ENCODE measurements at places on chromosomes 4 and X.

DNA sequence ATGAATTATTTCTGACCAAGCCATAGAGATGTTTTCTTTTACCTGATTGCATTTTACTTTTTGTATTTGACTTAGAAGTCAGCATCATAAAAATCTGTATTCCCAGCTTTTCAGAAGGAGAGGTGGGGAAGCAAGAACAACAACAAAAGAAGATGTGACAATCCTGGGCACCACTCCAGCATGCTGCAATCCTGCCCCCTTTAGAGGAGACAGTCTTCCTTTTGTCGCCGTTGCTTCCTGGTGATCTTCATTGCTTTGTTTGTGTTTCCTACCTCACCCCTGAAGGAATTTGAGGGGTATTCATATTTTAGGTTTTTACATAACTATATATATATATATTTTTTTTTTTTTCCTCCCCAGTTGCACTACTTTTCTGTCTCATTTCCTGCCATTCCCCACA lies 3.7 kb downstream of the QRFPR start:
- no peak for DNase-seq

DNA sequence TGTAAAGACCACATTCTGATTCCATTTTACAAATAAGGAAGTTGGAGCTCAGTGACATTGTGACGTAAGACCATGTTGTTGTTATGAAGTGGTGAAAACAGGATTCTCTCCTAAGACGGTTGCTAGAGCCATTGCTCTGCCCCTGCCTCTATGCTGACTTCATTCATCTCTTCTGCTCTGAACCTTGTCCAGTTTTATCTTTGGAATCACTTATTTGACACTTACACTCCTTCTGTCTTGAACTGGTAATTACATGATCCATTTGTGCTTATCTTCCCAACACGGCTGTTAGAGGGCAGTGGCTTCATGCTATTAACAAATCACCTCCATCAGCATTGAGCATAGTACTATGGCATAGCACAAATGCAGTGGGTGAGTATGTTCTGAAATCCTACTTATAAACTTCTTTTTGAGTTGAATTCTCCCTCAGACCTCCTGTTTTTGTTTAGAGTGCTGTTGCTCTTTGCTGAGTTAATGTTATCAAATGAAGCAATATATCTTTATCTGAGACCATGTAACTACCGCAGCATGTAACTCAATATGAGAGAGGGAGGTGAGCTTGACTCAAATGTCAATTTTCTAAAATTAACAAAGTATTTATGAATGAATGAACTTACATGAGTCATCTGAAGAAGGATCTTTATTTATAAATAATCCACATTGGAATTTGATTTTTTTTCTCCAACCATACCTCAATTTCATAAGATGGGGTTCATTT lies 177.8 kb downstream of the RASL11B start:
- no peak for DNase-seq

DNA sequence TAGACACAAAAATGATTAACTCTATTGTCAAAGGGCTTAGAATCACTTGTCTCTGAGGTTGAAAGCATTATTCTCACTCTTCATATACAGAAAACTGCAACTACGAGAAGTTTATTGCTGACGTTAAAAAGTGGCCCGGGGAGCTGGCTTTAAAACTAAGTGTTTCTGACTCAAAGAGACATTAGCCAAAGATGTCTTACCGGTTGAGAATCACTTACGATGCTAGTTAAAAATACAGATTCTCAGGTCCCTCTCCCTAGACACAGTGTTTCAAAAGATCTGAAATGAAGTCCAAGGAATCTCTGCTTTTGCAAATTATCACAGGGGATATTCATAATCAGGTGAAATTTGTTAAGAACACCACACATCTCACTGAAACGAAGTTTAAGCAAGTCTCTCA lies 1.2 kb downstream of the GNPDA2 start:
- DNase-seq, result no peak

DNA sequence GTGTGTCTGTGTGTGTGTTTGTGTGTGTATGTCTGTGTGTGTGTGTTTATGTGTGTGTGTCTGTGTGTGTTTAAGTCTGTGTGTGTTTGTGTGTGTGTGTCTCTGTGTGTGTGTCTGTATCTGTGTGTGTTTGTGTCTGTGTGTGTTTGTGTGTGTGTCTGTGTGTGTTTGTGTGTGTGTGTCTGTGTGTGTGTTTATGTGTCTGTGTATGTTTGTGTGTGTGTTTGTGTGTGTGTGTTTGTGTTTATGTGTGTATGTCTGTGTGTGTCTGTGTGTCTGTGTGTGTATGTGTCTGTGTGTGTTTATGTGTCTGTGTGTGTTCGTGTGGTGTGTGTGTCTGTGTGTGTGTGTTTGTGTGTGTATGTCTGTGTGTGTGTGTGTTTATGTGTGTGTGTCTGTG lies 11.4 kb downstream of the IL9R start:
- DNase-seq, result no peak

- no peak for DNase-seq
Measured at GRCh38 chrX:125507119-125507518, 187.4 kb downstream of the TEX13C start.

DNA sequence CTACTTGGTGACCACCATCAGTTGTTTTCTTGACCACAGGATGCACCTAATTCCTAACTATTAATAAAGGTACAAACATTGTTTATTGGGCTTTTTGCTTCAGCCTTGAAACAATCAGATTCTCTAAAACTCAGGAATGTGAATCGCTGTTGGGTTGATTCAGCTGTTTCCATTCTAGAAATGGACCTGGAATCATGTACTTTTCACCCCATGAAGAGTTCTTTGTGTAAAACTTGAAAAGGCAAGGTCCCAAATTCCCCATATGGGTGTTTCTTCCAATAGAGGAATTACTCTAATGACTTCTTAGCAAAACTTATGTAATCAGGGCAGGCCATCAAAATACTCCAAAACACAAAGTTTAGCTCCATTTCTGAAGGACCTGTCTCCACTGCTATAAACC lies 7.4 kb downstream of the AFAP1 start:
- DNase-seq, result no peak

- no peak for DNase-seq
Measured at GRCh38 chrX:31705816-31706215, 634.0 kb upstream of the FTHL17 start.
